ENCODE measurements at places on chromosomes 7 and 10.

- no peak for DNase-seq
These were observed 27.3 kb upstream of the SKAP2 start for GRCh38 chr7:26891400-26892350.

- DNase-seq, result no peak
These were observed 1394.3 kb upstream of the LRRTM3 start for GRCh38 chr10:65531545-65531944.

GRCh38 chr7:129208667-129209066 lies 16.2 kb upstream of the AHCYL2 start:
- DNase-seq, result no peak

DNA sequence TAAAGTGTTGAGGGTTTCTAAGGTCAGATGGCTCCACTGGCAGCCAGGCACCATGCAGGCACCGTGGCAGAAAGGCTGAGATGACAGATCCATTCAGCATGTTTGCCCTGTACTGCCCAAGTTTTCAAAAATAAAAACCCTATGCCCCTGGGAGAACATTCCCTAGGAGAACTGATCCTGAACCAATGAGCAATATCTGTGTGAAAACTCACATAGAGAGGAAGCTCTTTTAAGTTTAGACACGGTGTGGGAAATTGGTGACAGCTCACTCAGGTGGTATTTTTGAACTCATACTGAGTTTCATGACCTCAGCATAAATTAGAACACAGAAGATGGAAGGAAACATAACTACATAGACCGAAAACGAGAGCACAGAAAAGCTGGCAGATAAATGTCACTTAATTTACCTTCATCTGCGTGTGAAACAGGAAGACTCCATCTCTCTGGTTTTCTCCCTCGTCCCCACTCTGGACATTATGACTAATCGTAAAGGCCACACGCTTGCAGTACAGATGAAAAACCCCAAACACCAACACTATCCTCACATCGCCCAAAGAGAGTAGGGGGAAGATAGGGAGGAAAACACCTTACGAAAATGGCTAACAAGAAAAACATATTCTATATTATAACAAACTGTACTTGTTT lies 127.8 kb downstream of the ICA1 start:
- DNase-seq, result no peak

GRCh38 chr7:2080060-2080387 lies 152.7 kb downstream of the MAD1L1 start:
- no peak for DNase-seq

DNA sequence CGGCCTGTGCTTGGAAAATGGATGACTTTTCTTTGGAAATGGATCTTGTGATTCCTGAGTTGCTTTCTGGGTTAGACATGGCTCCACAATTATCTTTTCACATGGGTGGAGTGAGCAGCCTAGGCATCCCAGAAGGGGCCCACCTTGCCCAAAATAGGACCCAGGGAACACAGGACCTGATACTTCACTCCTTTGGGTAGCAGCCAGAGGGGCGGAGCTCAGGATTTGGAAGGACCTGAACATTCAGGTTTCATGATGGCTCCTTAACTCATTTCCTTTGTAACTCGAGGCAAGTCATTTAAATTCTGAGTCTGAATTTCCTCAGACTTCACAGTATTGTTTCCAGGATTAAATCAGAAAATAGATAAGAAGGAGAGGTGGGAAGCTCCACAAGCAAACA lies 178.3 kb upstream of the ZMIZ1 start:
- no peak for DNase-seq

- DNase-seq, result no peak
These were observed 53.4 kb upstream of the CAMK2B start for GRCh38 chr7:44378744-44379143.

- DNase-seq, result no peak
These were observed 24.2 kb downstream of the FAM3C start for GRCh38 chr7:121371883-121372282.

GRCh38 chr10:103196516-103196915 lies 3.4 kb upstream of the NT5C2 start:
- DNase-seq, result no peak

DNA sequence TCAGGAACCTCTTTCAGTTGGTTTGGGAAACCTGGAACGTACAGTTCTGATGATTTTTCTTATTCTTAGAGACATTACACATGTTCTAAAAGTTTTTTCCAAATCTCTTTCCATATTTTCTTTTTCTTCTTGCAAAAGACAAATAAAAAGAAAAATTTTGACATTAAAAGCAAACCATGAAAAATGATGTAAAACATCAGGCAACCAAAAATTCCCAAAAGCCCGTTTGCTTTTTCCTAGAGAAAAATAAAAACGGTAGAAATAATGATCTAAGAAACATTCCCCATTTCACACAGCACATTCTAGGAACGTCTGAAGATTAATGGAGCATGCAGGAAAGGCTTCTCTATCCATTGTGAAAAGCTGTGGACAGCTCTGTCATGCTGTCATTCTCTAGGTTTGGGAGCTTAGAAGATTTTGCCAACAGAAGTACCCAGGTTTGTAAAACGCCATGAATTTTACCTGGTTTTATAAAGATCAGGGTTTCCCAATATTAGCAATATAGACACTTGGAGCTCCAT lies 11.2 kb upstream of the PRTFDC1 start:
- no peak for DNase-seq

DNA sequence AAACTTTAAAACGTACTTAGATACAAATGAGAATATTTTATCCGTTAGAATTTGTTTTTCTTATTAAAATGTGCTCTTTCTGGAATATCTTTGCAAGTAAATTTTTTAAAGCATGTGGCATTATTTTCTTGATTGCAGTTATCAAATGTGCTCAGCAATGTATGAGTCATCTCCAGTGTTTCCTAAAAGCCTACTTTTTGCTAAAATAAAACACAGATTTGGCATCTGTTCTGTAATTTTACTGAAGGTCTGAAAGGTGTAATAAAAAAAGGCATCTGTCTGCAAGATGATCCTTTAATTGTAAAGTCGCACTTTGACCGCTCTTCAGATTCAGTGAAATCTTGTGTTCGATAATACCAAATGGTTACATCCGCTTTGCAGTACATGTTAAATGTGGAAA lies 3.4 kb downstream of the GNAT3 start:
- DNase-seq, result no peak

DNA sequence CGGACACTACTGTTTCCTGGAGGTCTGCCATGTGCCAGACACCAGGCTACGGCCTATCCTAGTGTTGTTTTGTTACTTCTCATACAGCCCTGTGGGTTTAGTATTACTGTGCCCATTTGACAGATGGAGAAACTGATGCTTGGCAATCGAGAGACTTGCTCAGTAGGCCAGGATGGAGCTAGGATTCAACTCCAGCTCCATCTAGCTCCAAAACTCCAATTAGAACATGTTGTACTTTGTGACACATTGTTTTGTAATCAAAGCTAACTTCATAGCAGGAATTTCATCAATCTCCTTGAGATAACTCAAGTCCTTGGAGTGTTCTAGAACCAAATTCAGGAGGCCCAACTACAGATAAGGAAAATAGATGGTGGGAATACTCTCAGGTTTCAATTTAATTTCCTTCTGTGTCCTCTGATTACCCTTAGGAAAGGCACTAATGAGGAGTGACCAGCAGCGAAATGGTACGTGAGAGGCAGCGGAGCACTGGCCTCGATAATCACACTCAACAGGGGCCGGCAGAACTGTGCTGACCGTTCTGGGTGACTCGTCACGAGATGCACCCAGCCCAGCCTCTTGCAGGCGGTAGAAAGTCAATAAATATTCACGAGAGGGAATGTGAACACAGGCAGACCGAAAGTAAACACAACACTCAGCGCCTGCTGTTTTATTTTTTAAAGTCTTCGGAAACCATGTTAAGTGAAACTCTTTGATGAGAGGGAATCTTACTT lies 269.6 kb upstream of the NEBL start:
- no peak for DNase-seq

DNA sequence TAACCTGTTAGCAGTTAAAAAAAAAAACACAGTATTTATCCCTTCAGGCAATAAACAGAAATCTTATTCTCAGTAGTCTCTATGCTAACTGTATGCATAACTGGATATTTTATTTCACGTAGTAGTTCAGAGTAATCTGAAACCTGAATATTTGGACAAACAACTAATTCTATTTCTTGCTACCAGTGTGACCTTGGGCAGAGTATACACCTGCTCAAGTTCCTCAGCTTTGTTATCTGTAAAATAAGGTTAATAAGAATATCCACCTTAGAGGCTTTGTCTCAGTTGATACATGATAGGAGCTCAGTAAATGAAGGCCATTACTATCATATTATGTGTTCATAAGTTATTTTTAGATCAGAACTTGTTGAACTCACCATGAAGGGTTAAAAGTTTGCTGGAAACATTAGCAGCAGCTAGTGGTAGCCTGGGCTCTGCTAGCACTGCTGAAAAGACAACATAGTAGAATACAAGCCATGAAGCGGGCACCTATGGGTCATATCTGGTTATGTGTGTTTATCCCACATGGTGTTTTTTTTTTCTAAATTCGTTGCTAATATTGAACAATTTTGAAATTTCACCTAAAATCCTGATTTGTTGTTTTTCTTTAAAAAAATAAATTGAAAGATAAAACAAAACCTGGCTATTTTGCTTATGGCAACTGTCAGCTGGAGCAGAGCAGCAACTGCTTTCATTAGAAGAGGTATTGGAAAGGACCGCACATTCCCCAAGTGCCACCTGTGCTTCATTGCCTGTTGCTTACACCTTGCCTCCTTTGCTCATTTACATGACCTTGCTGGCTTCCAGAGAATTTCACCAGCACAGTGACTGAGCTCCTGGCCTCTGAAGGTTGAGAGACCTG lies 303.0 kb downstream of the PRKG1 start:
- no peak for DNase-seq

DNA sequence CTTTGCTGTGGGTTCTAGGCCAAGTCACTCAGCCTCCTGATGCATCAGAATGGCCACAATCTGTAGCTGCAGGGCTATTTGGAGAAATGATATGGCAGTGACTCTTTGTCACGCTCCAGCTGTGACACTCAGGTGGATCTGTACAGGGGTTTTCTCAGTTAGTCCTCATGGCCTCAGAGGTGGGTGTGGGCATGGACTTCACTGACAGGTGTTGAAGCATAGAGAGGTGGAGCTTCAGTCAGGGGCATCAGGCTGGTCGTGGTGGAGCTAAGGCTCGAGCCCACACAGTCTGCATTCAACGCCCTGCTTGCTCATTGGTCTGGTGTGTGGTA lies 21.2 kb downstream of the PALD1 start:
- DNase-seq, result no peak

DNA sequence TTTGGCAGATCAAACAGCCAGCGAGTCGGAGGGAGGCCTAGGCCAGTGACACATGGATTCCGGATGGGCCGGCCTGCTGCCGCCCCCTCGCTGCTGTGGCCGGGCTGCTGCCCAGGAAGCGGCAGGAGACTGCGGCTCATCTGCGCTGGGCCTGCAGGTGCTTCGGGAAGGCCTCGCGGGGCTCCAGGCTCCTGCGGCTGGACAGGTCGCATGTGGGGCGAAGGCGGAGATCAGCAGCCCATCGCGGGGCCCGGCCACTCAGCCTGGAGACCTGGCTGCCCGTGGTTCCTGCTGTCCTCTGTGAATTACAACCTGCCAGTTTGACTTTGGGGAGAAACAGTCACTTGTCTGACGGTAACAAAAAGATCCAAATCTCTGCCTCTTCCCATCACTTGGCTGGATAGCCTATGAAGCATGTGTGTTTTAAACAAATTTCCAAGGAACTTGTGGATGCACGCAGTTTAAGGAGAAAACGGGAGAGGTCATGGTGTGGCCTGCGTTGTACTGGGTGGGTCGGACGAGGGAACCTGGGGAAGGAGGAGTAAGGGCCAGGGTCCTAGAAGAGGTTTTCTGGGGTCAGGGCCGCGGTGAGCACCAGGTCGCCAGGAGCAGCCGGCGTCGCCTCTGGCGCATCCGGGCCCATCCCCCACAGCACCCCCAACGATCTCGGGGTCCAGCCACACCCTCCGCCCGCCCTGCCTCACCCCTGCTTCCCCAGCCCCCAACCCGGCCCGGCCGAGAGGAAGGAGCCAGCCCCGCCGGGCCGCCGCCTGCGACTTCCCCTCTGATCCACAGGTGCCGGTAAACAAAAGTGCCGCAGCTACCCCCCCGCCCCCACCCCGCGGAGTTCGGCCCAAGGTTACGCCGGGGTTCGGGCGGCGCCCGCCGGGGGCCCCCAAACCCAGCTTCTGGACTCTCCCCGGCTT lies 1.6 kb downstream of the SPOCK2 start:
- DNase-seq, result no peak
